ENCODE measurements at places on chromosomes 3 and 15.

DNA sequence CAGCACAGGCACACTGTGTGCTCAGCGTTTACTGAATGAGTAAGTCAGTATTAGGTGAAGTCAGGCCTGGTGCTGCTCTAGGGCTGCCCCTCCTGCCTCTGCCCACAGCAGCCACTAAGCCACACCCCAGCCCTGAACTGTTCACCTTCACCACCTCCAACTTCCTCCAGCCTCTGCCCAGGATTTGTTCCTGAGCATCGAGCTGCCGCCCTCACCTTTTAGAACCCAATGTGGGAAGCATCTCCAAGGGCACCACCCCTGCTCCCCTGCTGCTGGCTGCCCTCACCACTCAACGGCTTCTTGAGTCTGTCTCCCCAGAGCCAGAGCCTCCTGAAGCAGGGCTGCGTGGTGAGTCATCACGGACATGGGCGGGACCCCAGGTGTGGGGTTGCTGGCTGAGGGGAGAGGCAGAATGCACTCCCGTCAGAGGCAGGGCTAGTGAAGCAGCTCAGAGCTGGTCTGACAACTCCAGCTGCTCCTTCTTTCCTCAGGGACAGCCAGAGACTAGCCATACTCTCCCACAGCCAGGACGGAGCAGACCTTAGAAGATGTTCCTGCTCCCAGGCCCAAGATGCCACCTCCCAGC is 5.8 kb downstream of the HYAL2 start:
- DNase-seq = no peak

GRCh38 chr15:88537591-88538317 is 8.7 kb downstream of the DET1 start:
- DNase-seq = no peak

GRCh38 chr3:157607826-157608405 is 104.7 kb upstream of the VEPH1 start:
- DNase-seq = no peak

DNA sequence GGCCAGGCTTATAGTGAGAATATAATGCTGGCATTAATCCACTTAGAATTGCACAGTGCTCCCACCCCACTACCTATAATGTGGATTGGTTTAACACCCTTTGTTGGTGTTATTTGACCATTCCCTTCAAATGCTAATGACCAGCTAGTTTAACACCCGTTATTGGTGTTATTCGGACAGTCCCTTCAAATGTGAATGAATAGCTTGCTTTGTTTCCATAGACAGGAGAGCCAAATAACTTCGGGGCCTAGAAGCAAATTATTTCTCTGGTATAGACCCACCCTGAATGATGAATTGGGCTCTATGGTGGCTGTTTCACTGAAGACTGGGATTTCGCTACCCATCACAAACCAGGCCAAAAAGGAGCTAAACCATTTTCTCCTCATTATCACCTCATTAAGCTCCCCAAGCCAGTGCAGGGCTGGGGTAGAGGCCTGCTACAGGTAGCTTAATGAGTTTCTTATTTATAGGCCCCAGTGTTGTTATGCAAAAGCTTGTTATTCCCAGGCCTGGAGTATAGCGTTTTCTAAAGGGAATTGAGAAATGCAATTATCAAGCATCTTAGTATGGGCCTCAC is 494.1 kb upstream of the DPH6 start:
- no peak for DNase-seq

DNA sequence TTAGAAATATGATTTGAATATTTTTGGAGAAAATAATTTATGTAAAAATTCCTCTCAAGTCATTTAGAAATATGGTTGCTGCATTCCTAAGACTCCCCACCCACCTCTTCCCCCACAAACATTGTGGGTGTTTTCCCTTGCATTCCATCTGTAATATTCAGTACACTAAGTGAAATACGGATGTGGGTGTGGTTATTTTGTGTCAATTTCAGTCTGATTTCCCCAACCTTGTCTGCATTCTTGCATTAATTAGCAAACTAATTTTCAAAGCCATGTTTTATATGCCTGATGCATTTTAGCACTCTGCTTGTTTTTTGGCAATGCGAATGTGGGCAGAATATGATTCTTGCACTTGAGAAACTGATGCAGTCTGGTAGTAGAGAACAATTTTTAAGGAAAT is 408.3 kb upstream of the RGMA start:
- no peak for DNase-seq

DNA sequence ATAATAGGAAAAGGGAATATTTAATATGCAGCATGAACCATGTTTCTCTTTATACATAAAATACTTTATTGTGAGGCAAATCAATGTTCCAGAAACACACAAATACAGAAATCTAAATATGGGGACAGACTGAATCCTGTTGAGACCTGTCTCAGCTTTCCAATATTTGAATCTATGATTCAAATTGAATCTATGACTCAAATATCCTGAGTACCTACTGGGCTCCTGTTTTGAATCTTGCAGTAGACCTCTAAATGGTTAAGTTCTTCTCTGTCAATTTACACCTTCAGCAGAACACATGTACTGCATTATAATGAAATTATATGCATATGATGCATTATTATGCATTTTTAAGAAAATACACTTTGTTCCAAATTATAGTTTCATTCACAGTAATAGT is 143.2 kb upstream of the PLXND1 start:
- DNase-seq = no peak

GRCh38 chr15:67385971-67386370 is 131.4 kb downstream of the IQCH start:
- no peak for DNase-seq

Measured in hematopoietic multipotent progenitor cell treated with erythropoietin and hydrocortisone succinate and interleukin-3 and kit ligand, for 15 days (in vitro differentiated cells).